LoVo (cell line): ENCODE measurements at places on chromosomes 3 and 15.
A peak's percentile ranks its signal among the peaks of the same experiment; 100 is the strongest.

- DNase-seq: no peak
Observed at GRCh38 chr3:174441588-174442301, 417.4 kb upstream of the NAALADL2 start.

GRCh38 chr15:29324746-29325145 lies 55.1 kb upstream of the NSMCE3 start:
- DNase-seq: no peak

GRCh38 chr3:65182682-65183081 lies 494.9 kb upstream of the ADAMTS9 start:
- no peak for DNase-seq

DNA sequence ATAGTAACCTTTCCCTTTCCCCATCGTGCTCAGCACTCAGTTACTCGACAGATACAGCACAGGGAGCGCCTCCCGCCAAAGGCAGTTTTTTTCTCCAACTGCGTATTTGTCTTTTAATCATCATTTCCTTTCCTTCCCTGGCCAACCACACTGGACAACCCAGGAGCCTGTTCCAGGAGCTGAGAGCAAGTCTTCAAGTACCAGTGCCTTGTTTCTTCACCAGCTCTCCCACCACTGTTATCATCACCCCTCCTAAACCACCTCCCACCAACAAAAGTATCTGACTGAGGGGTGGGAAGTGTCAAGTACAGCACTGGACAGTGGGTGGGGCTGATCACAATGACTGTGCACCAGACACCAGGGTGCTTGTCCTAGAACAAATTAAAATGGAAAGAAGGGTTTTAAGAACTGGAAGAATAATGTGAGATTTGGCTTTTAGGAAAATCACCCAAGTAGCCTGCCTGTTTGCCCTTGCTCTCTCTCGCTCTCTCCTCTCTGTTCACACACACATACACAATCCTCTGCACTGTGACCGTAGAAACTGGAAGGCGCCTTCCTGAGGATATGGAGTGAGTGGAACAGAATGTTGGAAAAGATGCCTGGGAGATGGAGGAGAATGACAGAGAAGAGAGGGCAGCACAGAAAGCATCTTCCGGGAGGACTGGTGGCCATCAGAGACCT lies 126.3 kb downstream of the TNIK start:
- no peak for DNase-seq

GRCh38 chr3:167575000-167575600 lies 78.6 kb downstream of the WDR49 start:
- no peak for DNase-seq

GRCh38 chr15:66955001-66955516 lies 110.3 kb upstream of the SMAD3 start:
- no peak for DNase-seq

DNA sequence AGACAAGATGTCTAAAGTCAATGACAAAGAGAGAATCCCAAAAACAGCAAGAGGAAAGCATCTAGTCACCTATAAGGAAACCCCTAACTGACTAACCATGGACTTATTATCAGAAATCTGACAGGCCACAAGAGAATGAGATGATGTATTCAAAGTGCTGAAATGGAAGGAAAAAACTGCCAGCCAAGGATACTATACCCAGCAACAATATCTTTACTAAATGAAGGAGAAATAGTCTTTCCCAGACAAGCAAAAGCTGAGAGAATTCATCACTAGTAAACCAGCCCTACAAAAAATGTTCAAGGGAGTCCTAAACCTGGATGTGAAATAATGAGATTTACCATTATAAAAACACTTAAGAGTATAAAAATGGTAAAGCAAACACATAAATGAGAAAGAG lies 128.0 kb downstream of the SATB1 start:
- no peak for DNase-seq

GRCh38 chr3:193665370-193665989 lies 72.5 kb downstream of the OPA1 start:
- peak; percentile 42 for DNase-seq

DNA sequence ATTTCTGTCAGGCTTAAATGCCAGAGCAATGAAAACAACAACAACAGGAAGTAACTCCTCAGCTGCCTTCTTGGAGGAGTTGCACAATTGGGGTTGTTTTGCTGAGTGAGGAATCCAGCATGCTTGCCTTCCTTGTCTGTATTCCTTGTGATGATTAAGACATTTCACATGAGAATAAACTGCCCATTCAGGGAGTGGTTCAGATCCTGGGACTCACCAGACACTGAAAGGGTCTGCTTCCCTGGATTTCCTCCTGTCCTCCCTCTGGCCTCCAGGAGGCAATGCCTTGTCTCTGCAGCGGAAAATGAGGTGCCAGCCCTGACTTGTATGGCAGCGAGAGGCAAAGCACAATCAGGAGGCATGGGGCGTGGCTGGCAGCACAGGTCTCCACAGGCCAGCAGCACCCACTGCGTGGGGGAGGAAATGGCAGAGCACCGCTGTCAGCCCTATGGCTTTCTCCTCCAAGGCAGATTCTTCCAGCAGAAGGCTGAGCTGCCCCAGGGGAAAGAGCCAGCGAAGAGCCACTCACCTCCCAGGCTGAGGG lies 41.5 kb downstream of the RBP2 start:
- no peak for DNase-seq

GRCh38 chr3:174636451-174636850 lies 222.7 kb upstream of the NAALADL2 start:
- no peak for DNase-seq

DNA sequence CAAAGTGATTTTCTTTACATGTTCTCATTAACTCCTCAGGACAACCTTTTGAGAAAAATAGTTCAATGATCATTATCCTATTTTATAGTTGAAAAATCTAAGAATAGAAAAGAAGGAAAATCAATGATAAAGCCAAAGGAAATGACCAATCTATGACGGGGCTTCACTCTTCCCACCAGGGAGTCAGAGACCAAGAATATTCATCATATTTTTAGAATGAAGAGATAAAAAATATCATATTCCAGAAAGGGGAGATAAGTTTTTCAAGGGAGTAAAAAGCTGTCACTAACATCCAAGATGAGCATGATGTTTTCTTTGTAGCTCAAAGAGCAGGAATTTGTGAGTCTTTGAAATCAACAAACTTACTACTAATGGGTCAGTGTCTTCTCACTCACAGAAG lies 71.5 kb upstream of the LPP start:
- no peak for DNase-seq

DNA sequence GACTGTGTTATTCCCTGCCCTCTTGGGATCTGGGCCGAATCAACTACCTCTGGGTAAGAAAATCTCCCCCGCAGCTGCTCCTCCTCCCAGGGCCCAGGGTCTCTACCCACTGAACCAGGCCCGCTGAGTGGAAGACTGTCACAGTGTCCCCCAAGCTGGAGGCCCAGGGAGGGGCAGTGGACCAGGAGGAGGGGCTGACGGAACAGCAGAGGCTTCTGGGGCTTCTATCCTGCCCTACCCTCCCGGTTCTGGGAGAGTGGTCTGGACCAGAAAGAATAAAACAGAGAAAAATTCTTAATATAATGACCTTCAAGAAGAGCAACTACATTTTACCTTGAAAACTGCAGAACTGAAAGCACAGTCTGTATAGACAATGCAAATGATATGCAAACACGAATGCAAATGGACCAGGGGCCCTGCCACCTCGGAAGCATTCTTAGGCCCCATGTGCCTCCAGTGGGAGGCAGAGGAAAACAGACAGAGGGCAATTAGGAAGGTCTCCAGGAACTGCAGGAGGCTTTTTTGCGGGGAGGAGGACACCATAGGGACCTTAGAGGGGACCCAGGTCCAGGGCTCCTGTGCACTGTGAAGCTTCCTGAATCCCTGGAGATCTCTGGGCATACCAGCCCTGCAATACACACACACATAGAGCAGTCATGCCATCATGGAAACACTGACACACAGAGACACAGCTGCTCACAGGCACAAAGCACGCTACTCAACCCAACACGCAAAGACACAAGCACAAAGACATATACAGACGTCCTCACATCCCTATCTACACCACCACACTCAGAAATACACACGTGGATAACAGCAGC lies 12.3 kb downstream of the MEGF11 start:
- no peak for DNase-seq

GRCh38 chr3:179276001-179276400 lies 25.1 kb upstream of the KCNMB3 start:
- DNase-seq: no peak

DNA sequence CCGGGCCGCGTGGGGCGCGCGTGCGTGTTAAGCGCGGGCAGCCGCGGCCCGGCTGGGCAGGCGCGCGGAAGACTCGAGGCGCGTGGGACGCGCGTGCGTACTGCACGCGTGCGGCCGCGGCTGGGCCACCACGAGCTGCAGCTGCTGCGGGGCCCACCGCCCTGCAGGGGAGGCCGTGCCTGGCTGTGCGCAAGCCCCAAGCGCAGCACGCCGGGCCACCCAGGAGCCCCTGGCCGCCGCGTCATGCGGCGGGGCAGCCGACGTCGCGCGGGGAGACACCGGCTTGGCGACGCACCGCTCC lies 590 bp upstream of the TRIM71 start:
- no peak for DNase-seq

DNA sequence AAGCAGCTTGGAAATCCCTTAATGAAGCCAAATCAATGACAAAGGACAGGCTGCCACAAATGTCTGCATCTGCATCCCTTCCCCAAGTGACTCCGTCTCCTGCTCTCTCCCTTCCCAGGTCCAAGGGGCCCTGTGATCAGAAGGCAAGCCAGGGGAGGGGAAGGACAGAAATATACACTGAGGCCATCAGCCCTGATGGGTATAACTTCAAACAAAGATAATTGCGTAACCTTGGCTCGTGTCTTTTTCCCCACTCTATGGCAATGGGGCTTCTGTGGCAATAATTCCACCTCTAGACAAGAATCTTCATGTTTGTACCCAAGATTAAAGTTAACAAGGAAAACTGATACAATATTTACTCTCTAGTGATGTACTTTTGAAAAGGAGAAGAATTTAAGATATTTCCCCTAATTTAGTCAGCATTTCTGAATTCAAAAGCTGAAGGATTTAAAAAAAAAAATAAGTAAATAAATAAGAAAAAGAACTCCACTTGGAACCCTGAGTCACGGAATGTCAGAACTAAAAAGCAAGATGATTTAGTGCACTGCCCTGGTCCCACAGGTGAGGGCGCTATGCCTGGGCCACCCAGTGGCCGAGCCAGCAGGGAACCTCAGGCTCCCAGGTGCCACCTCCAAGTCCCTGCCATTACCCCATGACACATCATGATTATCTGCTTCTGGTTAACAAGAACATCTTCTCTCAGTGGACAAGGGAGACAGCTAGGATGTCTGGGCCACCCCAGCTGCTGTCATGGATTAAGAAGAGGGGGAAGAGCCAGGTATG lies 154.5 kb downstream of the STT3B start:
- no peak for DNase-seq

DNA sequence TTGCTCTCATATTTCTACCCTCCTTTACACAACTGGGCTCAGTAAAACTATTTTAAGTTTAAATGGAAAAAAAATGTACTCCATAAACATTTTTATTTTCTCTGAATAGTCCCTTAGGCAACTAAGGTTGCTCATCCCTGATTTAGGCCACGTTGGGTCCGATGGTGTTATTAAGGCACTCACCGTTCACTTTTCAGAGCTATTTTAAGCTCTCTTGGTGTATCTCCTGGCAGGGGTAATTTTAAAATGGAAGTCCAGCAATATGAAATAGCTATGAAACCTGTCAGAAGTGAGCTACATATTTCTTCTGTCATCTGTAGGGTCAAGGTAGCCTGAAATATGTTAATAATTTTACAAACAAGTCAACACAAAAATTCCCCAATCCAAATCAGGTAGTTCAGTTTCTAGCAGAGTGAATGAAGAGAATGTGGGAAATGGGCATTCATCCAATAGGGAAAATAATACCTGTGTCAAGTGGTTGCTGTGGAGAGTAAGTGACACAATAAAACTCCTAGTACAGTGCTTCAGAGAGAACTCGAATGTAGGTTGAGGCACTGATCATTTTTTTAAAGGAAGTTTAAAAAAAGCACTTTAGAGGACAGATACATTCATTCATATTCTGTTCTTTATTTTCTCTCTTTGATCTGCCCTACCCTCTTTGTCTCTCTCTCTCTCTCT lies 209.3 kb upstream of the FEZF2 start:
- no peak for DNase-seq

GRCh38 chr3:142337994-142338393 lies 109.8 kb downstream of the XRN1 start:
- no peak for DNase-seq

GRCh38 chr3:2420919-2421318 lies 322.3 kb downstream of the CNTN4 start:
- DNase-seq: no peak

- DNase-seq: no peak
Observed at GRCh38 chr15:22839046-22839695, 705 bp downstream of the NIPA2 start.

GRCh38 chr3:42486814-42487565 lies 15.5 kb upstream of the VIPR1 start:
- no peak for DNase-seq

- DNase-seq: no peak
Observed at GRCh38 chr3:52084216-52084945, 28.0 kb upstream of the DUSP7 start.

GRCh38 chr3:108153451-108153981 lies 62.7 kb upstream of the CD47 start:
- DNase-seq: peak; percentile 8
